NCI-H187 (cell line): ENCODE measurements at places on chromosomes 2 and 18.

DNA sequence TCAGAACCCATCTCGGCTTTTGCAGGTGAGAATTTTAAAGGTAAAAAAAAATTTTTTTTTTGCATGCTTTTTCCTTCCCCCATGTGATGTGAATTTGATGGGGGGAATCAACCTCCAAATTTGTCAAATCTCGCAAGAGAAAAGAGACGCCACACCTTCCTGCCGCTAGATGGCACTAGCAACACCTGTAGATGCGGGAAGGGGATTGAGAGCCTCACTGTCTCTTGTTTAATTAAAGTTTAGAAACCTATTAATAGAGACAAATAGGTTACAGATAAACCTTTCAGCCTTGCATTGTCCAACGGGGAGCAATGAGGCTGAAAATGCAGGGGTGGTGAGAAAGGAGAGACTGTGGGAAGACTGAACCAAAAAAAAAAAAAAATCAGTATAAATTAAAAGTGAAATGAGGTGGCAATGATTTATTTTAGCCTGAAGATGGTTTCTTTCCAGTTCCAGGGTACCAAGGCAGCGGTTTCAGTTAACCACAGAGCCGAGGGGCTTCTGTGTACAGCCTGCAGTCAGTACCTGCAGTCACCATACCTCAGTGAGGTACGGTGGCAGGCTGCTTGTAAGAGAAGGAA is 84.6 kb downstream of the NRP2 start:
- DNase-seq, result peak; percentile 58

- no peak for DNase-seq
These were observed 82.9 kb upstream of the TMEFF2 start for GRCh38 chr2:192277494-192278109.

DNA sequence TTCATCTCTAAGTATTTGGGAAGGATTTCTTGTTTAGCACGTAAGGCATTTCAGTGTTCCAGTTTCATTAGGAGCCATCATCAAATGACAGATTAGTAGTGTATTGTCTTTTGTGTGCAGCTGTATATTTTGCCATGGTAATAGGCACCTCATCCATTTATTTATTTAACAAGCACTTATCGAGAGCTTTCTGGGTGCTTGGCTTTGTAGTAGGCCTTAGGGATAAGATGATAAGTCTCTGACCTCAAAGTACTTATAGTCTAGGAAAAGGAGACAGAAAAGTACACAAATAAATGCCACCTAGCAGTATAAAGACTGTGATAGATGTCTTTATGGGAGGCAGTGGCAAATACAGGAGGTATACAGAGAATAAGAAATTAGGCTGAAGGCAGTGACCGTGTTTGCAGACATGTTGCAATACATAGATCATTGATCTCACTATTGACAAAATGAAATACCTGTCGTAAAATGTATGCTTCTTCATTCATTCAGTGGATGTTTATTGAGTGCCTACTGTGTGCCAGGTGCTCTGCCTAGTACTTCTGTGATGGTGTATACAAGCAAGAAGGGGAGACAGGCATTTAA is 265.9 kb downstream of the SETBP1 start:
- DNase-seq, result peak; percentile 68

DNA sequence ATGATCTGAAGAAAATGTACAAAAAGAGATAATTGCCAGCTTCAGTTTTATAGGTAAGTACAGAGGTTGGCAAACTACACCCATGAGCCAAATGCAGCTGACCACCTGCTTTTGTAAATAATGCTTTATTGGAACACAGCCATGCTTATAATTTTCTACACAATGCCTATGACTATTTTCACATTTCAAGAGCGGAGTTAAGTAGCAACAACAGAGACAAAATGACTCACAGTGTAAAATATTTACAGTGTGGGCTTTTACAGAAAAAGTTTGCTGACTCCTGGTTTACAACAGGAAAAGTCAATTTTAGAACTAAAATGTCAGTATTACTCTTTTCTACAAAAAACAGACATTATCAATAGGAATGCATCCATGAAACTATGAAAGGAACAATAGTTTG is 26.0 kb downstream of the CWC22 start:
- DNase-seq, result no peak

DNA sequence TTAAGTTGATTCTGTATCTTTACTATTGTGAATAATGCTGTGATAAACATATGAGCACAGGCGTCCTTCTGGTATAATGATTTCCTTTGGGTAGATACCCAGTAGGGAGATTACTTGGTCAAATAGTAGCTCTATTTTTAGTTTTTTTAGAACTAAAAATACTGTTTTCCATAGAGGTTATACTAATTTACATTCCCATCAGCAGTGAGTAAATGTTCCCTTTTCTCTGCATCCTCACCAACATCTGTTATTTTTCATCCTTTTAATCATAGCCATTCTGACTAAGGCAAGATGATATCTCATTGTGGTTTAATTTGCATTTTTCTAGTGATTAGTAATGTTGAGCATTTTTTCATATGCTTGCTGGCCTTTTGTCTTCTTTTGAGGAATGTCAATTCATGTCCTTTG is 35.1 kb downstream of the PMS1 start:
- DNase-seq, result no peak

DNA sequence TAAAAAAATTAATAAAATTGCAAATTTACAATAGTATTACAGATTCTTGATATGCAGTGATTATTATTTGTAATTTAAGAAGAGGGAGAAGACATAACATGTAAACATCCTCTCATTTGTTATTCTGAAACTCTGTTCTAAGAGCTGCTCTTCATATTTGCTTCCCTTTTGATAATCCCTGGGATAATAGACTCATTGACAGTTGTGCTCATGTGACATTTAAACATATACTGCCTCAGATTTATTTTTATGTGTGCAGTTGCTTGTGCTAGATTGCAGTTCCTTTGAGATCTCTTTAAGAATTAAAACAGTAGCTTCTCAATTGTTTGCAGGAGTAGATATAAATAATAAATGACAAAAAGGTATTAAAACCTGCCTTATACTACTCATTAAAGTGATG is 605.1 kb upstream of the CNTNAP5 start:
- no peak for DNase-seq

DNA sequence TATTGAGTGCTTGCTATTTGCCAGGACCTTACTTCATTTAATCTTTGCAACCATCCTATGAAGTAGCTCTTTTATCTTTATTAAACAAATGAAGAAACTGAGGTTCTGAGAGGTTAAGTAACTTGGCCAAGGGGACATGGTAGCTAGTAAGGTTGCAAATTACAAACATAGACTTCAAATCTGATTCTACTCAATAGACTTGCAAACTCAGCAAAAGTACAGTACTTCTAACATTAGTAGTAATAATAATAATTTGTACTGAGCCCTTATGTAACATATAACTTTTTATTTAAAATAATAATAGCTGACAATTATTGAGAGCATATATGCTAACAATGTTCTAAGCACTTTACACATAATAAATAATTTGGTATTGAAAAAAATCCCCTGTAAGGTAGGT is 255.7 kb upstream of the ATP5MC3 start:
- DNase-seq, result no peak

- DNase-seq, result no peak
These were observed 13.9 kb downstream of the ADAM23 start for GRCh38 chr2:206457188-206457634.

DNA sequence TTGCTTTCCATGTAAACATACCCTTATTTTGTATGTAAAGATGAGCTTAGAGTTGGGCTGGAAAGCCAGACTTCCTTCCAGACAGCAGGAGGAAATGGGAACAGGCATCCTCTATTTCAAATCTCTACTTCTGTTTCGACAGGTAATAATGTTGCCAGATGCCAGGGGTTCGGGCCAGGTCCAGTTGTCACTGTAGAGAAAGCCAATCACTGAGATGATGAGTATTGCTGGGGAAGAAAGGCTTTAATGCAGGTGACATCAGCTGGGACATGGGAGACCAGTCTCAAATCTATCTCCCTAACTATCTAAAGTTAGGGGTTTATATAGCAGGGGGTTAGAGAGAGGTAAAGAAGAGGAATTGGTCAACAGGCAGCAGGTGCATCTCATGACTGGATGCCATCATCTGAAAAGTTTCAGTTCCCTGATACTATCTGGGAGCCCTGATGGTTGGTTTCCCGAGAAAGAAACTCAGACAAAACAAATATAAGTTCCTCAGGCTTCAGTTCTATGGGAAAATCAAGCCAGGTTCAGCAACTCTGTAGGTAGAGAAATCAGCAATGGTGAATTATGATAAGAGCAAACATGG is 9.3 kb upstream of the MTCL1 start:
- no peak for DNase-seq

GRCh38 chr2:232260075-232260474 is 118.5 kb upstream of the ALPP start:
- no peak for DNase-seq

GRCh38 chr18:61551586-61551985 is 218.4 kb downstream of the CDH20 start:
- peak; percentile 37 for DNase-seq

GRCh38 chr18:50610349-50610748 is 50.5 kb downstream of the MAPK4 start:
- no peak for DNase-seq

DNA sequence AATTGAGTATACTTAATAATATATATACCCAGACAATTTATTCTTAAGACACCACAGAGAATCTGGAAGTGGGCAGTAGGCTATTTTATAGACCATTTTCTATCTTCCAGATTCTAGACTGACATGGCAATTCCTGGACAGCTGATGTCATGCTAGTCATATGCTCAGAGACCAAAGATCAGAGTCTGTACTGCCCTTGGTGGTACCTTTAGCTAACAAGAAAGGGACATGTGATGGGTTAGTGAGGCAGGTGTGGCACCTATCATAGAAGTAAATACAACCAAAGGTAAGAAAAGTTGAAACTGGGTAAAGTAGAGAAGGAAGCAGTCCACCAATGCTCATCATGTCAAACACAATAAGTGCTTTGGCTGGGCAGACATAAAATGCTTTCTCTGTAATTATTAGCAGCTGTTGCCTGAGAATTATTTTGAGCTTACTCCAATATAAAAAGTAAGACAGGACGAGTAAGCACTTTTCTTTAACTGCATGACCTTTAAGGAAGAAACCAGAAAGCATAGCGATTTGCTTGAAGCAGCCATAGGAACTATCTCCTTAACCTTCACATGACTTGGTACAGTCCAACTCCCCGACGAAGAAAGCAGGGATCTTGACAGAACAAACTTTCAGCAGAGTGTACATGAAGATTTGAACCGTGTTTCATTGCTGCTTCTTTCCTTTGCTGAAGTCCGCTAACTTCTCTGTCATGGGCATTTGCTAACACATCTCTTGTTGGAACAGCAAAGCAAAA is 47.1 kb downstream of the SLC40A1 start:
- no peak for DNase-seq

DNA sequence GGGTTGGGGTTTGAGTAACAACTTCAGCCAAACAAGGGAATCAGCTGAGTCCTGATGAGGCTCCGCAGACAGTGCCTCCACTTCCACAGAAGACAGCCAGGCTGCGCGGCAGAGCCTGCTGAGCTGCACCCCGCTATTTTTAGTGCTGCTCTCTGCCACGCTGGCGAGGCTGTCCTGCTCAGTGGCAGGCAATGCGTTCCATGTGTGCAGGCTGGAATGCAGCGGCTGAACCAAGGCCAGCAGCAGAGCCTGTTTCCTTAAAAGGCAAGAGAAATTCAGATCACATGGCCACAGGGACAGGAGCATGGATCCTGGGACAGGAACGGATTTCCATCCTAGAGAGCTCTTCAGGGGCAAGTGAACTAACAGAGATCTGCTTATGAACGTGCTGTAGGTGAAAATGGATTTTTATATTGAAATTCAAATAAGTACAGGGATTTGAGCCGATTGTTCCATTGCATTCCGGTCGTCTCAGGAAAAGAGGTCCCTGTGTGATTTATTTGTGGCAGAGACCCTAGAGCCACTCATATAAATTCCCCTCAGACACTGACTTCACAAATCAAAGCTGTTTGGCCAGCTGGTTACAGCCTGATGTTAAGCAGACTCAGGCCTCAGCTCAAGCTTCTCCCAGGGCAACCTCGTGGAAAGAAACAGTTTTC is 98.7 kb downstream of the COL6A3 start:
- DNase-seq, result no peak

GRCh38 chr2:39666491-39667101 is 879 bp downstream of the TMEM178A start:
- no peak for DNase-seq
